RPMI8226 (cell line): ENCODE measurements at places on chromosomes 11 and 22.

- DNase-seq, result no peak
Measured at GRCh38 chr11:11471201-11471600, 118.2 kb upstream of the CSNK2A3 start.

- no peak for DNase-seq
Measured at GRCh38 chr11:117601006-117601708, 195.9 kb downstream of the DSCAML1 start.

DNA sequence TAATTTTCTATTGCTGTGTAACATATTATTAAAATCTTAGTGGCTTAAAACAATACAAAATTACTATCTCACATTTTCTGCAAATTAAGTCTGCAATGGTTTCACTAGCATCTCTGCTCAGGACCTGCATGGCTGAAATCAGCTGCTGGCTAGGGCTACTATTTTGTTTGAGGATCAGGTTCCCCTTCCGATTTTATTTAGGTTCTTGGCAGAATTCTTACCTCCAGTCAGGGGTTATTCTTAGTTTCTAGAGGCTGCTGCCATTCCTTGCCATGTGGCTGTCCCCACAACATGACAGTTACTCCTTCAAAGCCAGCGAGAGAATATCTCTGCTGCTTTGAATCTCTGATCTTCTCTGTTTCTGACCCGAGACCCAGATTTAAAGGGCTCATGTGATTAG lies 424.5 kb upstream of the ANO5 start:
- DNase-seq, result no peak

GRCh38 chr22:23395530-23396361 lies 184.3 kb downstream of the IGLL1 start:
- DNase-seq, result no peak

- no peak for DNase-seq
Measured at GRCh38 chr11:95524314-95525036, 265.1 kb downstream of the FAM76B start.

GRCh38 chr22:17903564-17904295 lies 120.6 kb downstream of the MICAL3 start:
- no peak for DNase-seq

GRCh38 chr11:43954241-43954640 lies 11.8 kb downstream of the C11orf96 start:
- DNase-seq, result no peak

- no peak for DNase-seq
Measured at GRCh38 chr11:96161307-96162089, 181.5 kb downstream of the MAML2 start.

GRCh38 chr11:73306977-73307322 lies 1.1 kb upstream of the ARHGEF17 start:
- no peak for DNase-seq

GRCh38 chr11:123404676-123405075 lies 25.4 kb upstream of the GRAMD1B start:
- DNase-seq, result no peak

- peak; percentile 2 for DNase-seq
Measured at GRCh38 chr11:79925570-79925969, 484.7 kb upstream of the TENM4 start.

DNA sequence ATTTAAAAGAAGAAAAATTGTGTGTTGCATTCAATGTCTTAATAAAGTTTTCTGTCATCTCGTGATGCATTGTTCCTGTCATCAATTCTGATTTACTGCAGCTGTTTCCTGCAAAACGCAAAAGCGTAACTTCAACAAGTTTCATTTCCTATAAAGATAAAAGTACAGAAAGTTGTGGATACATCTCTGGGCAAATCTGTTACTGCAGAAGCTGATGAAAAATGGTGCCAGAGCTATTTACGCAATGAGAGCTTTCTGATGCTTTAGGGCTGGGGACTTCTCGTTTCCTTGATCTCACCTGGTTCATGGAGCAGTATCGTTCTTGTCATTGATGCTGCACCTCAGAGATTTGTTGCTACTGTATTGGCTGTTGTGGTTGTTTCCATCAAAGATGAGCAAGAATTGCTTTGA lies 15.5 kb upstream of the MS4A12 start:
- DNase-seq, result peak; percentile 22

- no peak for DNase-seq
Measured at GRCh38 chr11:120245434-120245833, 5.5 kb downstream of the POU2F3 start.

DNA sequence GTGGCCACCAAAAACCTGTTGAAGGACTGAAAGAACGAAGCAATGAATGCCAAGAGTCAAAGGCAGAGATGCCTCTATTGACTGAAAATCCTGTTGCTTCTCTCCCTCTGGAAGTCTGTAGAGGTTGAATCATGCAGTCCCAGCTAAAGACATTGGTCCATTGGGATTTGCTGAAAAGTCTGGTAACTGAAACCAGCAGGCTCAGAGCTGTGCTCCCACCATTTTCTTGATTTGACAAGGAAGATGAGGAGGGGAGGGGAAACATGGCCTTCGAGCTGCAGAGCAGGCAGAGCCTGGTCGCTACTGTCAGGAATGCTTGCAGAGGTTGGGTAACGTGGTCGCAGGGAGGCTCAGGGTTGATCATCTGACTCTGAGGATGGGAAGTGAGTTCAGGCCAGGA lies 72.8 kb upstream of the CSNK2A3 start:
- no peak for DNase-seq

DNA sequence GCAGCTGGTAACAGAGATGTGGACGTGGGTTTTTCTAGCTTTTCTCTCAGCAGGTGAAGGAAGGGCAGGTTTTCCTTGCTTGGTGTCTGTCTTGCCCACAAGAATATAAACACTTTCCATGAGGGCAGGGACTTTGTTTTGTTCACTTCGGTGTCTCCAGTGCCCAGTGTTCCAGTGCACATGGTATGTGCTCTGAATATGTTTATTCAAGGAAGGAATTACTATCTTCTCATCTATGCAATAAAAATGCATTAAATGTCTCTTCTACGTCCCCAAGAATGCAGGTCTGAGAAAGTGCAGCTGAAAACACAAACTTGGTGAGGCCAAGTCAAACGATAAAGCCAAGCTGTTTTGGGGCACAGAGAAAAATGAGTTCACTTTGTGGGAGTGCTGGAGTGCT lies 56.3 kb upstream of the PLET1 start:
- DNase-seq, result no peak

GRCh38 chr22:46117206-46118199 lies 32.8 kb upstream of the PPARA start:
- DNase-seq, result no peak
